ENCODE measurements at places on chromosomes 13 and 19. TPM values are rescaled to one million over a fixed set of nuclear protein-coding genes. Genes with fewer than 3 reads are reported as not detected.

- no peak for DNase-seq
Observed at GRCh38 chr19:2290441-2291184, 8.6 kb upstream of the PEAK3 start.

GRCh38 chr13:21427741-21428140 lies 31.4 kb downstream of the ZDHHC20 start:
- DNase-seq = no peak

DNA sequence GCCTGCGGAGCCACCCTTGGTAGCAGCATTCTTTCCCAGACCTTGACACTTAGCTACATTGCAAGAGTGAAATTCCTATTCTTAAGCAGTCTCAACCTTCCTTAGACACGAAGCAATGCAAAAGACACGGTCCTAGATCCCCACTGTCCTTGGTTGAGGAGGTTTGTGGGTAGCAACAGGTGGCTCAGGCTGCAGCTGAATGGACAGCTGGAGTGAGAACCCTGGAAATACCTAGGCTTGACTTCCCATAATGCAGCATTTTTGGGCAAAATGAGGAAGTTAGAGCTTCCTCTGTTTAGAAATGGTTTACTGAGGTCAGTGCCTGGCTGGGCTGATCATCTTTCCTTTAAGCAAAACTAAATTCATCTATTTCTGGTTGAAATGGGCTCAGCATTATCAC lies 296.6 kb downstream of the RFC3 start:
- no peak for DNase-seq

DNA sequence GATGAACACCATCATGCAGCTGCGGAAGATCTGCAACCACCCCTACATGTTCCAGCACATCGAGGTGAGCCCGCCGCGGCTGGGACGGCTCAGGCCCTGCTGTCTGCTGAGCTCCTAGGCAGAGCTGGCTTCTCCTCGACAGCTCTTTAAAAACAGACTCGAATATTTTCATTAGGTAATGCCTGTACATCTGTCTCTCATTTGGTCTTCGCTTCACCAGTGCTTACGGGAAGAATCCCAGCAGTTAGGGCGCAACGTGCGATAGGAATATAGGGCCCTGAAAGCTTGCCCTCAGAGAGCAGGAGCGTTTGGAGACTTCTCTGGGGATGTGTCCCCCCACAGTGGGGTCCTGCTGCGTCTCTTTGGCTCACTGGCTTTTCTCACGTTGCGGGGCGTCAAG lies 63.8 kb upstream of the LDLR start:
- no peak for DNase-seq

GRCh38 chr19:5314012-5314906 lies 26.4 kb downstream of the PTPRS start:
- DNase-seq = no peak

GRCh38 chr13:94063848-94064247 lies 415.6 kb downstream of the DCT start:
- DNase-seq = no peak

DNA sequence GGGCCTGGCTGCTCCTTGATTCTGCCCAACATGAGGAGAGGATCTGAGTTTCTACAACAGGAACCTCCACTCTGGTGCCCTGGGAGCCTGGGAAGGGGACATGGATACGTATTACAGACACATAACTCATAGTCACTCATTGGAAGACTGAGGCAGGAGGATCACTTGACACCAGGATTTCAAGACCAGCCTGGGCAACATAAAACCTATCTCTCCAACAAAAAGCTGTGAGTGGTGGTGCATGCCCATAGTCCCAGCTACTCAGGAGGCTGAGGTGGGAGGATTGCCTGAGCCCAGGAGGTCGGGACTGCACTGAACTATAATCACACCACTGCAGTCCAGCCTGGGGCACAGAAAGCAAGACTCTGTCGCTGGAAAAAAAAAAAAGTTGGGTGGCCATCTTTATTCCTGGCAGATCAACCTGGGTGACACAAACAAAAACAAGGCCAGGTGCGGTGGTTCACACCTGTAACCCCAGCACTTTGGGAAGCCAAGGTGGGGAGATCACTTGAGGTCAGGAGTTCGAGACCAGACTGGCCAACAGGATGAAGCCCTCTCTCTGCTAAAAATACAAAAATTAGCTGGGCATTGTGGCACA lies 1.1 kb upstream of the KLF1 start:
- DNase-seq = no peak

DNA sequence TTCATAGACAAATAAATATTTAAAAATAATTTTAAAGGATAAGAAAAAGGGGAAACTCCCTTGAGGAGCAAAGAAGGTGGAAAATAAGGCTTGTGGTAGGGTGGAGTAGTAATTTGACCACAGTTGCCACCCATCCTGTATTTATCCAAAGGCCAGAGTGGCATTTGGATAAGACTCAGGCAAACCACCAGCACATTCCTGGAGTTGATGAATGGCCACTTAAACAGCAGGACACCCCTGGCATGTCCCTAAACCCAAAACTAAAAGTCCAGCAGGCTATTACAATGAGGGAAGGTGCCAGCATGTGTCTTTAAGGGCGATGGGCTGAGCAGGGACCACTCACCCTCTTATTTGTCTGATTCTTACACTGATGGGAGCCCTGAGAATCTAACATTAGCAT lies 9.8 kb upstream of the FRY start:
- no peak for DNase-seq

- no peak for DNase-seq
Observed at GRCh38 chr13:91311491-91311890, 36.0 kb upstream of the MIR17HG start.

DNA sequence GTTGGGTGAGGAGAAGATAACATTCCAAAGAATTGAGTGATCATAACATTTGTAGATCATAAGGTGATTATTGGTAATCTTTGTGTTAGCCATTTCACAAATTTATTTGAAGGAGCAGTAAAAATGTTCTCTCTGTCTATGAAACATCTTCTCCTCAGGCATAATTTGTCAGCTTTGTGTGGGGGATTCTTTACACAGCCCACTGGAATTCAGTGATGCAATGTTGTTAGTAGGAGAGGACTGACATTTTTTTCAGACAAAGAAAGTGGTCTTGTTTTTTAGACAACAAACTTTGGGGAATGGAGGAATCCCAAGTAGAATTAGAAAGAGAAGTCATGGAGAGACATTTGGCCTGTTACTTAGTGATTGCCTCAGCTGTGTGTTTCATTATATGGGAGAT lies 100.3 kb downstream of the ITGBL1 start:
- no peak for DNase-seq

DNA sequence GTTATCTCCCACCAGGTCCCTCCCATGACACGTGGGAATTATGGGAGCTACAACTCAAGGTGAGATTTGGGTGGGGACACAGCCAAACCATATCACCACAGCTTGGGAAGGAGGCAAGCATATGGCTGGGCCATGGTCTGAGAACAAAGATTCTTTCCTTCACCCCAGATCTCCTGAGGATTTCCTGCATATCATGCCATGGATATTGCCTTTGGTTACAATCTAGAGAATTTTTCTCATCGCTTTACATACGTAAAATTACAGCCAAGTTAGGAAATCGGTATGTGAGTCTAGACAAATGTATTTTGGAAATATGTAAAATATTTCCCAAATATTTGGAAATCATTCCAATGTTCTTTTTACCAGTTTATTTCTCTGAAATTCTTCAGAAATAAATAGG lies 398.3 kb downstream of the RFC3 start:
- DNase-seq = no peak

- no peak for DNase-seq
Observed at GRCh38 chr13:98535501-98536354, 41.2 kb downstream of the STK24 start.

DNA sequence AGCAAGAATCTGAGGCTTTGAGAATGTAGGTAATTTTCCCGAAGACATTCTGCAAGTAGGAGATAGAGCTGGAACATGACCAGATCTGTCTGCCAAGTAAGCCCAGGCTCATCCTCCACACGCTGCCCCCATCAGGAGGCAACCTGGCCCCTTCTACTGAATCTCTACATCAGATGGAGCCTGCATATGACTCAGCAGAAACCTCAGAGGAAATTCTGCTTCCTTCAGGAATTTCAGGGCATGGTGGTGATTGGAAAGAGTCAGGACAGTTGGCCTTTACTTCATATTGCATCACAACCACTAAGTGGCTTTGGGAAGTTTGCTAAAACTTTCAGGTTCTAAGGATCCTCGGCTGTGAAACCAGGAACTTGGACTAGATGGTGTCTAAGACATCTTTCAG lies 85.2 kb downstream of the LRRC63 start:
- DNase-seq = no peak

- no peak for DNase-seq
Observed at GRCh38 chr19:4547303-4548237, 7.7 kb upstream of the LRG1 start.

DNA sequence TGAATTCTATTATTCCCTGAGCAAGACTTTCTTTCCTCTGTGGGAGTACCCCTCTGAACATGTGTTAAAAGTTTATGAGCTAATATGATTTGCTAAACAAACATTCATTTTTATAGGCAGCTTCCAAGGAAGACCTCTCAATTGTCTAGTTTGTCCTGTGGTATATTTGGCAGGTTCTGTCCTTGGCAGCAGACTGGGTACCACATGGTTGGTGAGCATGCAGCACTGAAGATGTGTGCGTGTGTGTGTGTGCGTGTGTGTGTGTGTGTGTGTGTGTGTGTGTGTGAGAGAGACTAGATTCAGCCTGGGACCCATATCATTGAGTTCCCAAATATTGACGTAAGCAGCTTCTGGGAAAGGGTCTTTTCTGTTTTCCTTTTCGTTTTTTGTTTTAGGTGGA lies 24.0 kb downstream of the FGF9 start:
- DNase-seq = no peak

- DNase-seq = no peak
Observed at GRCh38 chr19:49148044-49148682, 7.0 kb downstream of the HRC start.

KBTBD7 gene
- total RNA-seq = 9.1 TPM

UPF1 gene
- total RNA-seq = 91.6 TPM

ZNF850 gene
- 2.2 TPM for total RNA-seq

ACP7 gene
- total RNA-seq = 23.3 TPM

CEACAM20 gene
- not detected for total RNA-seq

LPAR6 gene
- total RNA-seq = 35.3 TPM
